ENCODE measurements at places on chromosomes 7 and 10.

GRCh38 chr7:90488220-90488619 is 18.8 kb downstream of the PTTG1IP2 start:
- DNase-seq = no peak

- no peak for DNase-seq
These were observed 6.7 kb upstream of the SPAM1 start for GRCh38 chr7:123918309-123918708.

DNA sequence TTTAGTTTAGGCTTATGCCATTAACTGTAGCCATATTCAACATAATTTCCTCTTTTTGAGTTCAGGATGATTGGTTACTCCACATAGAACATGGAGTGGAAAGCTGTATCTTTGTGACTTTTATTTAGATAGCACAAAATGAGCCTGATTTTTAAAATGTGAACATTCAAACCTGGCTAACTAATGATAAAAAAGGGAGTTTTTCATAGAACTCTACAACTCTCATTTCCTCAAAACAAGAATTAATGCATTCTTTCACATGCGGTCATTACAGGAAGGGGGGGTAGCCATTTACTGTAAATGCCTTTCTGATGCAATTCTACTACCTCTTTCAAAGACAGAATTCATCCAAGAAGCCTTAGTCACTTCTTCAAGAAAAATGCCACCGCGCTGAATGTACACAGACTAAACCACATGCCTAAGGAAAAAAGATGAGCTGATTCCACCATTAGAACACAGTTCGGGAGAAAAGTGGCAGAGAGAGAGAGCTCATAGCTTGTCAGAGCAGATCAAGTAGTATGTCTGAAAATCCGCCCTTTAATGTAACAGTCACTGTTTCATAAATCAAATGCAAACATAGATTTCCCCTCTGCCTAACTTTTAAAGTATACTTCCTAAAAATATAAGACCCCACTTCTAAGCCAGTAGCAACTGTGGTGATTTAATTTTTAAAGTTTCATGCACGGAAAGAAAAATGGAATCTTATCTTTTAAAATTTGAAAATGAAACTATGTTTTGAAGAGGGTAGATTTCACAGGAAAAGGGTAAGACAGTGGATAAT is 226.4 kb upstream of the KLF14 start:
- DNase-seq = no peak

DNA sequence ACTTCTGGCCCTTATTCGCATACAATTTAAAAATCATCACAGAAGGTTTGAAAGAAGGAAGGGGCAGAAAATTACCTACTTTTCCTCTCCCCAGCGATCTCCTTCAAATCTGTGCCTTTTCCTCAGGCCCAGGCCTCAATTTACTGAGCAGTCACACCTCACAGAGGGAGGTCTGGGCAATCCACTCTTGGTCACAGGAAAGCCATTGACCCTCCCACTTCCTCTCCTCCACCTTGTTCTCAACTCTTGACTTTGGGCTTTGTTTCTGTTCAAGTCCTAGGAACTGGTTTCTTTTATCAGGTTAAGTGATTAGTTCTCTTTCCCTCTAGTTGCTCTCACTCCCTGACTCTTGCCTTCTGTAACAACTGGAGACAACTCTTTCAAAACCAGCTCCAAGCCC is 37.0 kb upstream of the ATRNL1 start:
- DNase-seq = no peak

- DNase-seq = no peak
These were observed 8.3 kb downstream of the TRPV6 start for GRCh38 chr7:142876991-142877910.

- no peak for DNase-seq
These were observed 90.1 kb downstream of the PRLHR start for GRCh38 chr10:118505363-118505762.

GRCh38 chr7:91082038-91082437 is 182.2 kb upstream of the FZD1 start:
- no peak for DNase-seq

- no peak for DNase-seq
These were observed 96.7 kb upstream of the IKZF1 start for GRCh38 chr7:50207686-50208255.

DNA sequence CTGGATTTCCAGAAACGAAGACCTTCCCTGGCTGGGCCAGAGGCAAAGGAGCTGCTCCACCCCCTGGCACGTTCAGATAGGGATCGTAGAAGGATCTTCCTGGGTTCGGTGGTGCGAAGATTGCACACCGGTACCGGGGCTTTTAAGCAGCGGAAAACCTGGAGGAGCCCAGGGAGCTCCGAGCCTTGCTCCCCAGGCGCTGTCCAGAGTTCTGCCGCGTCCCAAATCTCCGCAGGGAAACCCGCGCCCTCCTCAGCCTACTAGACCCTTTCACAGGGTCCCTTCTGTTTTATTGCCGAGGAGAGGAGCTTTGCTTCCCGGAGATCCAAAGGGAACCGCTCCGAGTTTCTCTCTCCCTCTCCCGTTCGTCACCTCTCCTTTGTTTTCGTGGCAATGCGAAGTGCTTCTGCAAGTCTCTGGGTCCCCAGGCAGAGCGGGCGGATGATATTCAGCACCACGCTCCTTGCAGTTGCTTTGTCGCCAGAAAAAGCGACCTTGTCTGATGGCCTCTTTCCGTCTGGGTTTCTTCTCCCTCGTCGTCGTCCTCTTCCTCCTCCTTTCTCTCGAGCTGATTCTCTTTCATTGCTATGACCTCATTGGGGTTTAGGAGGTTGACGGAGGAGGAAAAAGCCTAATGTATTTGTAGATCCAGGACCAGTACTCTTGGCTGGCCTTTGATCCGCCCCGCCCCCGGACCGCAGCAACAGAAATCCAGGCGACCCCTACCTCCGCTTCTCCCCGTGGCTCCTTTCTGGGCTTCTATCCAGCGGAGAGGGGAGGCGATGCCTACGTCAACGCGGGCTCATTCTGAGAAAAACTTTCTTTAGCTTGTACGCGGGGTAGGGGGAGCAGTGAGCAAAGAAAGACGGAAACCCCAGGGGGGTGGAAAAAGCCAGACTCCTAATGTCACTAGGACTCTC is at the start of gene TMEM196:
Gene TMEM196 (minus strand): TSS at position 777 of the 920 bp plus-strand sequence. CDS start 921 bp downstream, outside the sequence.
- DNase-seq = no peak

- no peak for DNase-seq
These were observed 2.0 kb downstream of the LCOR start for GRCh38 chr10:96834120-96834519.

- DNase-seq = no peak
These were observed 225.1 kb upstream of the YAE1 start for GRCh38 chr7:39341083-39341482.

- no peak for DNase-seq
These were observed 8.2 kb downstream of the TRA2A start for GRCh38 chr7:23523486-23524075.

DNA sequence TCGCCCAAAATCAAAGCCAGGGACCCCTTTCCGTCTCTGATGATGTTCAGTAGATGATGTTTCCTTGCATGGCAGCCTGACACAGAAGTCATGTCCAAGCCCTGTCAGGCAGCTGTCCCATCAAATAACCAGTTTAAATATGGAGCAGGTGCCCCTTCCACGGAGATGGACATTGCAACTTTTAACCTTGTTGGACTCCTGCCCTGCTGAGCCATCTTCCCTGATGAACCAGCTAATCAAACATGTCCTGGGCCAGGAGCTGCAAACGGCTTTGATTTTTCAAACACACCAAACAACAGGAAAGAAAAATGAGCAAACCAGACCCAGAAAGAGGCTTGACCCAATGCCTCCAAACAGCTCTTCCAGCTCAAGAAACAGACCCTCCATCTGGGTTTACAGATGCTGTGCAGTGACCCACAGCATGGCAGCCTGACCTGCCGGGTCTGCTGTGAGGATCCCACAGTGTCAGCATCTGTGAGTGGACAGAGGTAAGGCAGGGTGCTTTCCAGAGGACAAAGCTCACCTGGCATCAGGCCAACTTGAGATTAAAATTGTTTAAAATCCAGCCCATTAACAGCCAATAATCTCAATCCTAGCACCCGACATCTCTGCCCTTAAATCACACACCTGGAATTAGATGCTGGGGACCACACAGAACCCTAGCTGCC is 372.6 kb downstream of the GRID1 start:
- no peak for DNase-seq

DNA sequence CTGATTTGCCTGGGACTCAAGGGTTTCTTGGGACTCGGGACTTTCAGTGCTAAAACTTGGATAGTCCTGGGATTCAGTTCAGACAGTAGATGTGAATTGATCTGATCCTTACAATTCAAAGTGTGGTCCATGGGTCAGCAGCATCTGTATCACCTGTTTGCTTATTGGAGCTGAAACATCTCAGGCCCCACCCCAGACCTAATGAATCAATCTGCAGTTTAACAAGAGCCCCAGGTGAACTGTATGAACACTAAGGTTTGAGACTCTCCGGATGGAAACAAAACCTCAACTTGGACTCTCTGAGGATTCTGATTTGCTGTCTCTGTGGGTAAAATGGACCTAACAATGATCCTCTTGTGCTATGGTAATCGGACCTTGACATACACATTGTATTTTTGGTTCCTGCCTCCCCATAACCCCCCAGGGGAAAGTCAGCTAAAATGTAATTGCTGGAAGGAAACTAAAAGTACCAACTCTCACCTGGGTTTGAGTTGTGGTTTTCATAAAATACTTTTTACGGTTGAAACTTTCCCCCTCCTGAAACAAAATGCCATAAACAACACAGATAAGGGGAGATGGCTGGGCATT is 11.7 kb downstream of the CYP26A1 start:
- DNase-seq = no peak

All from stimulated activated CD4-positive, alpha-beta T cell treated with anti-CD3 and anti-CD28 coated beads, Interleukin-1b, Interleukin-23, amount 100 ng/mL, for 1 hour (primary cell).